ENCODE measurements at places on chromosomes 3 and 15. TPM values are rescaled to one million over a fixed set of nuclear protein-coding genes. Genes with fewer than 3 reads are reported as not detected.

GRCh38 chr15:67839499-67839928 lies 331 bp downstream of the RNU6-1 start:
- peak; percentile 50 for DNase-seq

DNA sequence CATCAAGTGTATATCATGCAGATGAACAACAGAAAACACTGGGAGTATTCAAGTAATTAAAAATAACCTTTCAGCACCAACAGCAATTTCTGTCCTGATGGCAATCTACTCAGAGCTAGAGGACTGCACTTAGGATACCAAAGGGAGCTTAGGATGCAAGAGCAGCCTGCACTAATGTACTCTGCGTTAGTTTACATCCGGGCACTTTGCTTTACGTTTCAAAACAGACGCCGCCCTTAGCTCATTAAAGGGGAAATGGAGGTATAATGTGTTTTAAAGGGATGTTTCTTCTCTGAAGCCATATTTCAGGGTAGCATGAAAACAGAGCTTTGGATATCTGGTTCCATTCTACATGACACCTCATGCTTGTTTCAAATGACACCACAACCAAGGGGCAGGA lies 14.0 kb upstream of the B3GNT5 start:
- DNase-seq = no peak

DNA sequence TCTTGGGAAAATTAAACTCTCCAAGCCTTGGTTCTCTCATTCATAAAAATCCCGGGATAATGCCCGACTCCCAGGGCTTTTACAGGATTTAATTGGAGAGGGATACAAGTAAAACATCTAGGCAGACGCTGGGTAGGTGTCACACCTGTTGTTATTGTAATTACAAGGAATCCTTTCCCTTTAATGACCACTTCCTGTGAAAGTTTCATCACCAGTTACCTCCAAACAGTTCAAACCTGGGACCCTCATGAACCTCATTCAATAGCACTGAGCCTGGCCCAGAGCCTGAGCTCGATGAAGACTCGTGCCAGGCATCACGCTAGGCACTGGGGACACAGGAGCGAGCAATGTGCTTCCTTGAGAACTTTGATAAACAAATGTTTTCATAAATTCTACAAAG lies 2.1 kb upstream of the RYK start:
- DNase-seq = no peak

DNA sequence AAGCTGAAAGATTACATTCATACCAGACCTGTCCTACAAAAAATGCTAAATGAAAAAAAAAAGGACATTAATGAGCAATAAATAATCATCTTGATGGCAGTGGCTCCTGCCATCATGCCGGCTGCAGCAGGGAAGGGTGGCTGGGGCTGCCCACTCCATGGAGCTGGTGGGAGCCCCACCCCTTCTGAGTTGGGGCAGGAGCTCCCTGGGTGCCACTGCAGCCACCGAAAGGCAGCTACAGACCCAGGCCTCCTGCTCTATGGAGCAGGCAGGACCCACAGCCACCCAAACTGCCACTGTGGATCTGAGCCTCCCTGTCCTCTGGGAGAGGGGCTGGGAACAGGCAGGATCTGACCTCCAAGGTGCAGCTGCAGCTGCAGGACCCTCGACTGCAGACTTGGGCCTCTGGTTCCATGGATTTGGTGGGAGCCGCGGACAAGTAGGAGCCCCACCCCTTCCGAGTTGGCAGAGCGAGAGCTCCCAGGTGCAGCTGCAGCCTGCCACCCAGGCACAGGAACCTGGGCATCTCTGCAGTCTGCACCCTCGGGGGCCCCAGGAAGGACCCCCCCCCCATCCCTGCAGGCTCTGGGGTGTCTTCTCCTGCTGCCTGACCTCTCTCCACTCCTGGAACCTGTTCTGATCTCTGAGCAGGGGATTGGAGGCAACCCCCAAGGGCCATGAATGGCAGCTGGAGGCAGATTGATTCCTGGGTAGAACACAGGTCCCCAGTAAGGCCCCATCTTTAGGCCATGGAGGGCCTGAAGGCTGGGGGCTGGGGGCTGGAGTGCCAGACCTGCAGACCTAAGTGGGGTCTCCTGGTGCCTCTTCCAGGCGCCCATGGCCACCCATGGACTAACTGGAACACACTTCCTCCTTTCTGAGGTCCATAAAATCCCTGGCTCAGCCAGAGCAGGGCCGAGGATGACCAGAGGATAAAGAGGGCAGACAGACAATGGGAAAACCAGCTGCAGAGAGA lies 70.4 kb upstream of the TTC14 start:
- no peak for DNase-seq

DNA sequence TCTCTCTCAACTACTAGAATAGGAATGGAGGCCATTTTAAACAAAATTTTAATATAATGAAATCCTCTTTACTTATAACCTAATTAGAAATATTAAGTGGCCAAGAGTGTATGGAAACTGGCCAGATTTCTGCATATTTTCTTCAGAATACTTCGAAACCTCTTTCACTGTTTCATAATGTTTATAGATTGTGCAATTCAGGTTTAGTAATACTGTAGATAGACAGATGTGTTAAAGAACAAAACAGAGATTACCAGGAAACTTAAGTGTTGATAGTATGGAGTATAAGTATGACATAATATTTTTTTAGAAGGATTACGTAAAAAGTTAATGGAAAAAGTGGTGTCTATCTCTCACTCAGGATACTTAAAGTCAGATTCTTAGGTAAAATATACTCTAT lies 4.7 kb downstream of the ABHD5 start:
- DNase-seq = no peak

GRCh38 chr3:177932750-177933660 lies 603.2 kb upstream of the KCNMB2 start:
- DNase-seq = peak; percentile 30

DNA sequence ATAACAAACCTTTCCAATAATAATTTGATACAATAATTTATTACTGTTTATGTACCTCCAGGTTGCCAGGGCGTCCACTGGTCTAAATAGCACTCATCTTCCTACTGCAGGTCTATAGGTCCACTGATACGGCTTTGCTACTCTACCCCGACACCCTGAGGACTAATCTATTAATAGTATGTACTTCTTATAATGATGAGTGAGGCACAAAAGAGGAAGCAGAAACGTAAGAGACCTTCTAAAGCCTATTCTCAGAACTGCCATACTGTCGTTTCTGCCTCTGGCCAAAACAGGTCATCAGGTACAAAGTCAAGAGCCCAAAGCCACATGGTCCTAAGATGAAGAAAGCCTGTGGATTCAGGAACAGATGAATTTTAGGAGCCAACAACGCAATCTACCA lies 163.2 kb upstream of the GRM7 start:
- no peak for DNase-seq

ZNF197 gene
- 11.5 TPM for total RNA-seq

PLSCR5 gene
- not detected for total RNA-seq

PSTPIP1 gene
- 0.33 TPM for total RNA-seq

DNAH12 gene
- total RNA-seq = not detected
